GM18507 (cell line): ENCODE measurements at places on chromosomes 6 and 20.

DNA sequence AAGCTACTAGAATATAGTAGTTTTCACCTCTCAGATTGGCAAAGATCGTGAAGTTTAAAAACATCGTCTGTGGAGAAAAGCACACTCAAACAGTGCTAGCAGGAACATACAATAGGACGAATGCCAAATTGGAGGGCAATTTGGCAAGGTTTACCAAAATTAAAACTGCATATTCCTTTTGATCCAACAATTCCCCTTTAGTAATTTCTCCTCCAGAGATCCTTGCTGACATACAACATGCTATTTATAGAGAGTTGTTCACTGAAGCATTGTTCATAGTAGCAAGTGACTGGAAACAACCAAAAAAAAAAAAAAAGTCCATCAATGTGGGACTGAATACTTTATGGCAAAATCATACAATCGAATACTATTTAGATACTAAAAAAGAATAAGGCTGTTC, 202.2 kb downstream of the ATXN1 start:
- no peak for DNase-seq

DNA sequence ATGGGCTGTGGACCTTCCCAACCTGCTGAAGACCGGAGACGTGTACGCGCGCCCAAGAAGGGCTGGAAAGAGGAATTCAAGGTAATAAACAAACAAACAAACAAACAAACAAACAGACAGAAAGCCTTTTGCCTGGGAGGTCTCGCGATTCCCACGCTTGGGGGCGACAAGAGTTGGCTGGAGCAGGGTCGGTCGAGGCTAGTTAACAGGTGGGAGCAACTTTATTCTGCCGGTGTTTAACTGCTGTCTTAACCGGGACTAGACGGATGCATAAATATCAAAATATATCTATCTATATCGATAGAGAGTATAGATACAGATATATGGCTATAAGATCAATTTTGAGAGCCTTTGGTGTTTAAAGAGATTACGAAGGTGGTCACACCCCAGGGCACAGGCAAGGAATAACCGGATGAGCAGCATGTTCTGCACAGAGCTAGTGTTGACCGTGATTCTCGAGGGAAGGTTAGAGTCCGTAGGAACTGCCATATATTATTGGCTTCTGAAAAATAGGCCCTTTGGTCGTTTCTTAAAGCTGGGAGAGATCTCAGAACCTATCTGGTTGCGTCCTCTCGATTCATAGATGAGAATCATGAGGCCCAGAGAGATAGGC, 514 bp downstream of the STMND1 start:
- no peak for DNase-seq

DNA sequence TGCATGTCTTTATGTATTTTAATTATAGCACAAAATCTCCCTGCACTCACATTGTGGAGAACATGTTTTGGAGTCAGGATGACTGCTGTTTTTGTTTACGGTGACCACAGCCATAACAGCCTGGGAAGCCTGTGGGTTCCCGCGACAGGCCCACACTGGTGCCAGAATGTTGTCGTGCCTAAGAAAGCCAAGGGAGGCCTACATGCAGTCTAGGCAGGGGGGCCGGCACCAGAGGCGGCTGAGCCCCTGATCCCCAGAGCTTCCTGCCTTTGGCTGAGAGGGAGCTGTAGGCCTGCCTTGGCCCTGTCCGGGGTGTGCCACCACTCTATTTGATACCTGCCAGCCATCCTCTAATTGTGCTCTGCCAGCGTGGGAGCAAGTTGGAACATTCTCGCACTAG, 46.7 kb downstream of the TBC1D7 start:
- no peak for DNase-seq

DNA sequence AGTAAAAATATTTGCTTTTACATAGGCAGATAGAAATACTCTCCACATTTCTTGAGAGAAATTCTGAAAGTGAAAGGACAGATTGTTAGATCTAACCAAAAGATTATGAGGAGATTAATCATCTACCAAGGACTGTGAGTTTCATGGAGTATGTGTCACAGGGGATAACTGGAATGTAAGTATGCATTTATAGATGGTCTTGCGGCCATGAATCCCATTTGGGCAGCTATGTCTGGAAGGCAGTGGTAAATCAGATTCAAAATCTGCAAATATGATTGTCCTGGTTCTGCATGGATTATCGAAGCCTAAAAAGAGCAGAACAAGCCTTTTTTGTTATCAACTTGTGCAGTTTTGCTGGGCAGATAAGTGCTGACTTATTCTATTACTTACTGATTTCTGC, 293.8 kb downstream of the RFPL4B start:
- DNase-seq, result no peak

GRCh38 chr6:84466511-84466910, 239.1 kb upstream of the CEP162 start:
- DNase-seq, result no peak

DNA sequence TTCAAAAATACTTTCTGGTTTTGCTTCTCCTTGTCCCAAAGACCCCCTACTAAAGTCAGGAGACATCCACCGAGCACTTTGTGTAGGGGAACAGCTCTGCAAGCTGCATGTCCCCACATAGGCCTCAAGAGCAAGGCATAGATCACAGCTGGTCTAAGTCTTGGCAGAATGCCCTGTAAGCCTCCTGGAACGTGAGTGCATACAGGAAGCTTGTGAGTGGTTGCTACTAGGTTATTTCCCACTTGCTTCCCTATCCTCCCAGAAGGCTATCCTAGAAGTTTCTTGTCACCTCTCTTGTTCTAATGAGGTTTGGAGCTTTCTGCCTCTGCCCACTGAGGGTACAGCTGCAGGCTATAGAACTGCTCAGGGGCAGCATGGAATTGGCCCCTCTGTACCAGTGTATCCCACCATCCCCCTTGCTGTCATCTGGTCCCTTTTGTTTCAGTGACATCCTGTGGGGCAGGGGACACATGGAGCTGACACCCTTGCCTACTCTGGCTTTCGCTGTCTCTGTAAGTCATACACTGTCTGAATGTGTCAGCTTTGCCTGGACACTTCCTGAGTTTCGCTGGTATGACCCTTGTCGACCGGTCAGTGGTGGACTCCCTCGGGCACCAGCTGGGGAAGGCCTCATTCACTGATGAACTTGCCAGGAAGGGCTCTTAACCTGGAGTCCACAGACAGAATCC, 35.6 kb upstream of the KCNK16 start:
- DNase-seq, result no peak

DNA sequence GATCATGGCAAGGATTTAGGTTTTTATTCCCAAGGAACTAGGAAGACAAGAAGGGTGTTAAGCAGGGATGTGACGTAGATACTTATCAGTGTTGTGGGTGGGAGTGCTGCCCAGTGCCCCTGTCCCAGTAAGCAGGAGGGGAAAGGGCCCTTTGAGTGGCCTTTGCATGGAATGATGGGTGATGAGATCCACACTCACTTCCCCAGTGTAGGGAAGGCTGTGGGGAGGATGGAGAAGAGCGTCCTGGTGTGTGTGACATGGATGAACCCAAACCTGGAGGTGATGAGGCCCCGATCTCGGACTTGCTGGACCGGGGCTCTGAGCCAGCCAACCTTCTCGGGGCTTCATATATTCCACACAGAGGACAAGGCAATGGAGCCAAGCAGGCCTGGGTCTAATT, 610.9 kb downstream of the CDH26 start:
- DNase-seq, result no peak

DNA sequence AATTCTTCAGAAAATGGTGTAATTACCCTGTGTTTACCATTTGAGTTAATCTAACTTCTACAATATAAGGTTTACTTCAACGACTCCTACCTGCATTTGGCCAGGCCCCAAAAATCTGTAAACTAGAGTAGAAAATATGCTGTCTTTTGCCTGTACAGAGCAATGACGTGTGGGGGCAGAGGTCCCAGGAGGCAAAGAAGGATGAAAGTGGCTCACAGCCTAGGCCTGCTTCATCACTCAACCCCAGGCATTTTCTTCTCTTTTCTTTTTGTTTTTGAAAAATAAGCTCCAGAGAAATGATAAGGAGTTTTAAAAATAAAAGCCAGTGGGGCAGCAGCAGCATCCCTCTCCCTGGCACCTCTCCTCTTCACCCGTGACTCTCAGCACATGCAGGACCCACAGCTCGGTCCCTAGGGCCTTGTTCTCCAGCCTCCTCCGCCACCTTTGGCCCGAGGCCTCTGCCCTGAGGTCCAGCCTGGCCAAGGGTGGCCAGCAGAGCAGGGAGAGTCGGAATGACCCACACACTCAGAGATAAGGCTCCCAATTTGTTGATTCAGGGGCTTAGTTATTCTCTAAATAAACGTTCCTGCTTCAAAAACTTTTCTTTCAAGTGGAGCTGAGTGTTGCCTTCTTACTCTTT, 310.3 kb upstream of the RNF24 start:
- no peak for DNase-seq

DNA sequence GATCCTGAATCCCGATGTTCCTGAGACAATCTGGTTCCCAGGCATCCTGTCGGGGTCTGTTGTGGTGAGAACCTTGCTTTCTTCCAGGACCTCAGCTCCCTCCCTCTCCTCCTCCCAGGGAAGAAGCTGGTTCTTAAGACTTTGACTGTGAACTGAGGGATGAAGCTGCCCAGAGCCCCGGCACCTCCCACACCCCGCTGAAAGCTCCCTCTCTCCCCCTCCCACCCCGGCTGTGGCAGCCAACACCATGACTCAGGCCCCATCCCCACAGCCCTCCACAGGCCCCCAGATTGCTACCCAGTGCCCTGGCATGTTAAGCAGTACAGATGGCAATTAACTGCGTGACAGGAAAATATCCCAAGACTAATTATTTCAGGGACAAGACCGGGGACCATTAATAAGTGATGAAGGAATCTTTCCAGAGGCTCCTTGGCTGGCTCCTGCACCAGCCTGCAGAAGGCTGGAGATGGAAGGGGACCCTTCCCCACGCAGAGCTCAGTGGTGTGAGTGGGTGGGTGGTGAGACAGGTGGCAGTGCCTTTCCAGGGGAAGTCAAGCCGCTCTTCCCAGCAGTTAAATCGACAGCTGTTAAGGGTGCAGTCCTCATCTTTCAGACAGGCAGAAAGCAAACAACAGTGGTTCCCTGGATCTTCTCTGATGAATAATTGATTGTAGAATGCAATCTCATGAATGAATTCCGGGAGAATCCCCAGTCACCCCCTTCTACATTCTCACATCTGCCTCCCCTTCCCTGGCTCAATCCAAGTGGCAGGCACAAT, 237.9 kb downstream of the LRFN2 start:
- DNase-seq, result no peak

DNA sequence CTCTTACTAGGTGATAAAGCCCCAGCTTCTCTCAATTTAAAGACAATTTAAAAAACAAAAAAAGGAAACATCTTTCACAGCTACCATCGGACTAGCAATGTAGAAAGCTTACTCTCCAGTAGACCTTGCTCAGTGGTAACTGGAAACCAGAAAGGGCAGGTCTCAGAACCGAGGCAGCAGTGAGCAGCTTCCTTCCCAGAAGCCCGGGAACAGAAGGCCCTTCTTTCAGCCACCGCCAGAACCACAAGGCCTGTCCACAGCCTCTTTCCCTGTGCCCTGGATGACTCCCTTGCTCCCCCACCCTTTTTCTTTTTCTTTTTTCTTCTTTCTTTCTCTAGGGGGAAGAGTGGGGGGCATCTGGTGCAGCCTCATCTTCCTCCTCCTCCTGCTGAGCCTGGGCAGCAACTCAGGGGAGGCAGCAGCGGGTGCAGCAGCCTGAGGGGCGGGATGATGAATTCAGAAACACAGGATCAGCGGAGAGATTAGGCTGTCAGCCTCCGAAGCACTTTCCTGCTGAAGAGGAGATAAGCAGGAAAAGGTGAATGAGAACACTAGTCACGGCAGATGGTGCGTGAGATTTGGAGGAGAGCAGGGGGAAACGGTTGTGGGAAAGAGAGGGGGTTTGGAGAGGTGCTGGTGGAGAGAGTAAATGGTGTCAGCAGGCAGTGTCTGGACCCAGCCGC, 158.5 kb downstream of the ID4 start:
- DNase-seq, result no peak
